Stimulated activated CD4-positive, alpha-beta T cell treated with anti-CD3 and anti-CD28 coated beads, Interleukin-4, amount 100 ng/mL, for 1 hour (primary cell): ENCODE measurements at places on chromosomes 12 and 14.

- DNase-seq: no peak
Observed at GRCh38 chr12:116325336-116325664, 47.8 kb upstream of the MED13L start.

DNA sequence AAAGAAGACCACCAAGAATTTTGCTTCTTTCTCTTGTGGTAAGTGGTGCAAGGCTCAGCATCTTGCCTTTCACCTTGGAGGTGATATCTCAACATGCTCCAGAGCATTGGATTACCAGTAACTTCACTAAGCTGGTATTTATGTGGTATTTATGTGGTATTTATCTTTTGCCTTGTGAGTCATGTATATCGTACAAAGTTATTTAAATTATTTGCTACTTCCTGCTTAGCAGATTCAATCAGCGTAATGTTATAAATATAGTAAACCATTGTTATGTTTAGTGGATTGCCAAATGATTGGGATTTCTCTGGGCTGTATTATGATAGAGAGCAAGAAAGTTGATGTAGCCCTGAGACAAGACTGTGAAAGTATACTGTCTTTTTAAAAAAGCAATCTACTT lies 366.4 kb downstream of the IPO8 start:
- DNase-seq: no peak

DNA sequence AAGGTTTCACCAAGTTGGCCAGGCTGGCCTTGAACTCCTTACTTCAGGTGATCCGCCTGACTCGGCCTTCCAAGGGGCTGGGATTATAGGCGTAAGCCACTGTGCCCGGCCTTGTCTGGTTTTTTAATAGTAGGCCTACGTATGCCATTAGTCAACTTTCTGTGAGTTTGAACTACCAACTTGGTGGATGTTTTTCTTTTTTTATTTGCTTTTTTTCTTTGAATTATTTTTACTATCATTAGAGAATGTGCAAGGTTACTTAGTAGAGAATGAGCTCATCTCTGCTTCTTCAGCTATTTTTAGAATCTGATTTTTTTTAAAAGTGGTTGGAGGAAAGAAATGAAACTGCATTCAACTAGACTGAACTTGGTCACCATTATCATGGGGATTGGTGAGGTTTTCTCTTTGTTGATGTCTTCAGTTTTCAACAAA lies 51.4 kb downstream of the HMGA2 start:
- DNase-seq: no peak

DNA sequence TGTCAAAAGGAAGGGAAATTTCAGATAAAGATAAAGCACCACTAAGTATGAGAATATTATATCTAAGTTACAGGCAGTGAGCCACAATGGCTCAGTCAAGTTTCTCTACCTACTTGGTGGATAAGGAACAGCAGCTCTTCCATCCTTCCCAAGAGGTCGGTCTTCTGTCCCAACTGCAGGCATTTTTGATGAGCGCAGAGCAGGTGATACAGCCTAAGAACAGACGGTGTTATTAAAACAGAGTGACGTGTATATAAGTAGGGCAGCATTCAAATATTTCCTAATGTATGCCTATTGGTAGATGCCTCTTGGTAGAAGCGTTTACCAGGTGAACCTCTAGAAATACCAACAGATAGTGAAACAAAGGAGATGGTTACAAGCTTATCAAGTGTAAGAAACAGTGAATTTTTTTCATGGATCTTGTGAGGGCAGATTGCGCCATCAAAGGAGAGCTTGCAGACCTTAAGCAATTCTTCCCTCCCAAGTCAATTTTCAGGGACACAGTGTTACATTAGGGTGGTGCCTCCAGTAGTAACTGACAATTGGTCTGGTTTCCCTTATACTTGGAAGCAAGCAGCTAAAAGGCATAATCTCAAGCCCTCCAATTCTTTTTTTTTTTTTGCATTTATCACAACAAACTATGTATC lies 274.5 kb downstream of the MED13L start:
- no peak for DNase-seq

DNA sequence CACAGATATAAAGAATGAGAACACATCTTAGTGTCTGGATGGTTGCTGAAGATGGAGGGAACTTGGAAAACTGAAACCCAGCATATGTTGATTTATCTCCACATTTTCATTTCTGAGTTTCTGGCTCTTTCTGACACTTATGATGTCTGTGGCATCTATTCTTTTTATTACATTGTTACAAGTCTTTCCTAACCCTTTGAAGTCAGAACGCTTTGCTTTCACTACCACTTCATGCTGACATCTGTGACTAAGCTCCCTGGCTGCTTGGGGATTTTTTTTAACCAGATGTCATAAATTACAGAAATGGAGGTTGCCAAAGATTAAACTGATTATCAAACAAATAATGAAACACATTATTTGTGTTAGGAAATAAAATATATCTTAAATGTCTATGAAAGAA lies 188.7 kb downstream of the KITLG start:
- DNase-seq: no peak

- DNase-seq: no peak
Observed at GRCh38 chr12:12946686-12947355, 5.1 kb downstream of the GPRC5D start.

- DNase-seq: no peak
Observed at GRCh38 chr14:68112442-68112841, 292.9 kb downstream of the RAD51B start.

GRCh38 chr12:92419201-92419600 lies 273.6 kb upstream of the BTG1 start:
- DNase-seq: no peak

DNA sequence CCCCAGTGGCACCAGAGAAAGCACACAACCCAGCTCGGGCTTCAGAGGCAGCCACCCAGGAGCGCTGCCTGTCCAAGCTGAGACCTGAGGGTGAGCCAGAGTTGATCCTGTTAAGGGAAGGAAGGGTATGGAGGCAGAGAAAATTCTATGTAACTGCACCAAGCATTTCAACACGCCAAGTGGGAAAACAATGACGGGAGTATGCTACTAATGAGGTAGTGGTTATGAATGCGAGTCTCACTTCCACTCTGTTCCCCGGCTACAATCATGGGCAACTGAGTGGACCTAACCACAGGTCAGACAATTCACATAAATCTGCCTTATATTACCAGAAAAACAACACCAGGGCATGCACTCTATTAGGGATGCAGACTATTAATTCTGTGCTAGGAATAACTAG lies 9.9 kb downstream of the ATG14 start:
- no peak for DNase-seq

DNA sequence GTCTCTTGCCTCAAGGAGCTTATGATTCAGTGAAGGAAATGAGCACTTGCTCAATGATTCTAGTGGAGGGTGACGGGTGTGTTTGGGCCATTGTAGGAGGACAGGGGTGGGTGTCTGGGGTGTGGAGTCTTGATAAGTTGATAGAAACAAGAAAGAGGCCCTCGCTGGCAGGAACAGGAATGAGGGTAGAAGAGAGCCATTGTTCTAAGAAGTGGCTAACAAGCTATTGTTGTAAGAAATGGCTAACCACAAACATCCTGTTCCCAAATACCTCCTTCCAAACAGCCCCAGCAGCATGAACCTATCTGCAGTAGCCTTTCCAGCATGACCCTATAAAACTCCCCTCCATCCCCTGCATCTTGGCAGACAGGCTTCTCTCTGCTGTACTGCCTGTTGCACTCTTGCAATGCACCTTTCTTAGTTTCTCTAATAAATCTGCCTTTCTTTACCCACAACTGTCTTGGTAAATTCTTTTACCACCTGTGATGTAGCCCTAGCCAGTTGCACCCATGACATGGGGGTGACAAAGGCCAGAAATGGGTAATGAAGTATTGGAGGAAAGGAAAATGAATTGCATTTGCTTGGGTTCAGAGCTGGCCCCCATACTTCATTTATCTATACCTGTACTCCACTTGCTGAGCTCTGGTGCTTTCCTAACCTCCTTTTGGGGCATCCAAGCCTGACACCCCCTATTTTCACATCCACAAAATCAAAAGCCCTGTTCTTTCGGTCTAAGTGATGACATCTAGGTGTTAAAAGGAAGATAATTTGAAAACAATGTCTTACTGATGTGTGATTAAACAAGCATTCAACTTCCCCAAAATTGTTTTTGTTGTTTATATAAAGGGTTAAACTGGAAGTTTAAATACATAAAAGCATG lies 389.1 kb downstream of the GRIN2B start:
- no peak for DNase-seq

DNA sequence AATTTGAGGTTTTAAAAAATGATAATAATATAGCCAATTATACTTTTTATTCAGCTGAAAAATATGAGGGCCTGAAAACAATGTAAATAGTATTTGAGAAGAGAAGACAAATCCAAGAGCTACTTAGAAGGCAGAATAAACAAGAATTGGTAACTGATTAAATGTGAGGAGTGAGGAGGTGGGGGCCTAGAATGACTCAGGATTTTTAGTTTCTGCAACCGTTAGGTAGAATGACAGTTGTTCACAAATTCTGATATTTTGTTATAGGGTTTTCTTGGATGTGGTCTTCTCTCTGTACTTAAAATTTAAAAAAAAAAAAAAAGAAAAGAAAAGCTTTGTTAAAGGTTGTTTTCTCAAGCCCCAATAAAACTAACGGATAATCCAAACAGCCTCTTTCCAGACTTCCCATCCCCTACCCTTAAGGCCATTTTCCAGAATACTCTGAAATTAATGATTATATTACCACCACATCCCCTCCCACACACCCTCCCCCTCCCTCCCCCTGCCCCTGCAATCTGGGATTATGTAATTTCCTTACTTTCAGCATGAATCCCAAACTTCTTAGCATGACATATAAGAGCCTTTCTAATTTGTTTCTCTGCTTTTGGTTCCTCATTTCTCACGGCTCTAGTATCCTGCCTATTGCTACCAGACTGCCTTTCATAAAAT lies 50.4 kb downstream of the LRP6 start:
- DNase-seq: no peak

- DNase-seq: no peak
Observed at GRCh38 chr12:52673217-52673616, 7.0 kb downstream of the KRT1 start.

GRCh38 chr12:460261-461230 lies 807 bp downstream of the B4GALNT3 start:
- DNase-seq: peak; percentile 46

- DNase-seq: no peak
Observed at GRCh38 chr12:31783996-31784645, 55.3 kb upstream of the AMN1 start.

GRCh38 chr14:74515891-74516412 lies 22.4 kb downstream of the ISCA2 start:
- no peak for DNase-seq

- peak; percentile 28 for DNase-seq
Observed at GRCh38 chr14:100073576-100074430, 8.6 kb downstream of the EVL start.

- no peak for DNase-seq
Observed at GRCh38 chr14:74801396-74801795, 38.3 kb downstream of the YLPM1 start.

DNA sequence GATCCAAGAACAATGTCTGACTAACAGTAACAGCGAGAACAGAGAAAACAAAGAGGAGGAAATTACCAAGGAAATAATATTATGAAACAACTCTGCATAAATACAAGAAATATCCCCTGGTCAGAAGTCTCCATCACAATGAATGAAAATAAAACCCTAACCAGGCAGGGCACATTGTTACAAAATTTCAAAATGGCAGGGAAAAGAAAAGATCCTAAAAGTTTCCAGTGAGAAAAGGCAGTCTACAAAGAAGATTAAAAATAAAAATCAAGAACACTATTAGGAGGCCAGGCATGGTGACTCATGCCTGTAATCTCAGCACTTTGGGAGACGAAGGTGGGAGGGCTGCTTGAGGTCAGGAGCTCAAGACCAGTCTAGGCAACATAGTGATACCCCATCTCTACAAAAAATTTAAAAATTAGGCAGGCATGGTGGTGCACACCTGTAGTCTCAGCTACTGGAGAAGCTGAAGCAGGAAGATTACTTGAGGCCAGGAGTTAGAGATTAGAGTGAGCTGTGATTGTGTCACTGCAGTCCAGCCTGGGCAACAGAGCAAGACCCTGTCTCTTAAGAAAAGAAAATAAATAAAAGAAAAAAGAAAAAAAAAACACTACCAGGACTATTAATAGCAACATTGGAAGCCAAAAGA lies 47.8 kb downstream of the FERMT2 start:
- no peak for DNase-seq

- DNase-seq: no peak
Observed at GRCh38 chr12:112851024-112851777, 55.6 kb upstream of the OAS1 start.

- no peak for DNase-seq
Observed at GRCh38 chr14:86015941-86016340, 486.0 kb downstream of the FLRT2 start.

- DNase-seq: no peak
Observed at GRCh38 chr12:32577328-32577727, 101.8 kb upstream of the DNM1L start.

DNA sequence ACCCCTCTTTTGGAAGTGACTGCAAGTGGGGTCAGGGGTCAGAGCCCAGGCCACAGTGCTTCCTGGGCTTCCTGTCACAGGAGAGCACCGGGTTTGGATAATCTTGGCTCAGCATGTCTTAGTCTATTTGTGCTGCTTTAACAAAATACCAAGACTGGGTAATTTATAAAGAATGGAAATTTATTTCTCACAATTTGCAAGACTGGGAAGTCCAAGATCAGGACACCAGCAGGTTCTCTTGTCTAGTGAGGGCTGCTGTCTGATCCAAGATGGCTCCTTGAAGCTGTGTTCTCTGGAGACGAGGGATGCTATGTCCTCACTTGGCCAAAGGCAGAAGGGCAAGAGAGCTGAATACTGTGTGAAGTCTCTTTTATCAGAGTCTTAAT lies 74.1 kb downstream of the RIN3 start:
- DNase-seq: no peak

DNA sequence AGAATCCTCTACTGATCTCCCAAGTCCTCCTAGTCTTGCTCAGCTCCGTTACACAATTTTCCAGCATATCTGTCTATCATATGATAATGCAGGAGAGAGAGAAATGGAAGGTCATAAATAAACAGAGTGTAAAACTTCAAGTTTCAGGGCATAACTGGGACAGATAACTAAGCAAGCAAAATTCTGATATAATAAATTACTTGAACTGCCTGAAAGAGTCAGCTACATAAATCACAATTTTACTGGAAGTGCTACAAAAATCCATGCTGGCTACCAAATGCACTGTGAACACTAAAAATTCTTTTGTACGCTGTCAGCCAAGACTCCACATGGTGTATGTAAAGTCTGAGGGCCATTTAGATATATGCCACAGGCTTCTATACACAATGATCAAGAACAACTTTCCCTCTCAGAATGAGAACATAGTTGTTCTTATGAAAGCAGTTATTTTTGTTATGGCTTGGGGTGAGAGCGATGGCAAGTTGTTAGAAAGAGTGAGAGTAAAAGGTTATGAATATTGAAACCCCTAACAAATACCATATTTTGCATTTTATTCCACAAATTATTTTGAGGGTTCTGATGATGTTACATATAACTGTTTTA lies 41.1 kb downstream of the GRIP1 start:
- no peak for DNase-seq

GRCh38 chr14:68109132-68109900 lies 289.7 kb downstream of the RAD51B start:
- DNase-seq: no peak

DNA sequence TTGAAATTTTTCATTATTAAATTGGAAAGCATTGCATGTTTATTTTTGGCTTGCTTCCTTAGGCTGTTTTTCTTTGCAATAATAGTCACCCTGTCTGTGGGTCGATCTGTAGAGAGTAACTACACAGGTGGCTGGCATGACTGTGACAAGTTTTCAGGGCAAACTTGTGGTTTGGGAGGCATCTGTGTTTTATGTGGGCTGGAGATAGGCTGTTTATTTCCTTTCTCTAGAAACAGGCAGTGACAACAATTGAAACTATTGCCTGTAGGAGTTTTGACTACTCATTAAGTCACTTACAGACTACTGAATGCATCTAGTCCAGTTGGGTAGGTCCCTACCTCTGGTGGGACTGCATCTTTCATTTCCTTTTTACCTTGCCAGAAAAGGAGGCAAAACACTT lies 155.6 kb downstream of the DYRK2 start:
- peak; percentile 38 for DNase-seq
